ENCODE measurements at places on chromosomes 12 and 14.

- DNase-seq: no peak
These were observed 58.9 kb downstream of the DHRS2 start for GRCh38 chr14:23694949-23695663.

GRCh38 chr12:120230326-120230973 is 29.5 kb upstream of the RPLP0 start:
- no peak for DNase-seq

DNA sequence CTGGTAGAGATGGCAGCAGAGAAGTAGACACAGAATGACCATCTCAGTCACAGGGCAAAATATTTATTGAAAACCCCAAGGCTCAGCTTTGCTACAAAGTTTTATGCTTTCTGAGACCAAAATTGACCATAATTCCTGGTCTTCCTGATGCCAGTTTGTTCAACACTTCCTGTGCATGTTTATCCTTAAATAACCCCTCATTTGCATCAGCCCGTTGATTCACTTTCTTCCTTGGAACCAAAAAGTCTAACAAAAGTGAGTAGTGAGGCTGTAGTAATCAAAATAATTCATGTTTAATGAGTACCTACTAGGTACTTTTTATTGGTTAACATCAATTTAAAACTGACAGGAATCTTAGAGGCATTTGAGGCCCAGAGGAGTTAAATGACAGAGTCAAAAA is 51.7 kb downstream of the TRHDE start:
- DNase-seq: no peak

DNA sequence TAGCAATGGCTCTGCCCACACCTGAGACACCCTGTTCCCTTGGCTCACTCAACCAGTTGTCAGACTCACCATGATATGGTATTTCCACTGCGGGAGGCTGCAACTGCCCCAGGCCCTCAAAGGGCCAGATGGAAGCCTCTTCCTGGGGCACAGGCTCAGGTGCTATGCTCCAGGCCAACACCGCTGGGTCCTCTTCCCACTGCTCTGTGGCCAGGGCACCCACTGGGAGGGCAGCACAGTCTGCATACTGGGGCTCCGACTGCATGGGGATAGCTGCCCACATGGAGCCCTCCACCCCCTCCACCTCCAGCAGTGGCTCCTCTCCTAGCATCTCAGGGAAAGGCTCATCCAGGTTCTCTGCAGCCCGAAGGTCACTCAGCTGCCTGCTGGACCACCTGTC is 3.7 kb downstream of the ANGEL1 start:
- DNase-seq: no peak

DNA sequence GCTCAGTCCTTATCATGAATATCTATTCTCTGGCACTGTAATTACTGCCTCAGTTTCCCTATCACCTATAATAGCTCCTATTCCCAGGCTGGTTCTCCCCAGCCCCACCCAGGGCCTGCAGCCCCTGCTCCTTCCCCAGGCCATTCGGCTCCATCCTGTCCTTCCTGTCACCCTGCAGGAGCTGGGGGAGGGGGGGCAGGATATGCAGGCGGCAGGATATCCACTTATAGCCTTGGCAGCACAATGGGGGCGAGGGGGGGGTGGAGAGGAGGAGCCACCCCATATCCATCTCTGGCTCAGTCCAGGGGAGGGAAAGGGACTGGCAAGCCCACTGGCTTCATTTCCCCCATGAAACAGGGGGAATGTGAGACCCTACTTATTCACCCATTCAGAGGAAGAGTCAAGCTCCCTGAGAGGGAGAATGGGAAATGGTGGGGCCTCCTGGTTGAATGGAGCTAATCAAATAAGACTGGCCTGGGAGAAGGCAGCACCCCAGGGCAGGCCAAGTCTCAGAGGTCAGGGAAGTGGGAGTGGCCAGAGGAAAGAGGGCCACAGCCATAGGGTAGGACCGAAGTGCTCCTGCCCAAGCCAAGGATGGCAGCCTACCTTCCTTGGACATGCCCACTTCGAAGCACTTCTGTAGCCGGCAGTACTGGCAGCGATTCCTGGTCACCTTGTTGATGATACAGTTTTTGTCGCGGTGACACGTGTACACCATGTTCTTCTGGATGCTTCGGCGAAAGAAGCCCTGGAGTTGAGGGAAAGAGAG is 7.8 kb upstream of the ITGB7 start:
- no peak for DNase-seq

- peak; percentile 69 for DNase-seq
These were observed 95.5 kb upstream of the ETV6 start for GRCh38 chr12:11553871-11554533.

DNA sequence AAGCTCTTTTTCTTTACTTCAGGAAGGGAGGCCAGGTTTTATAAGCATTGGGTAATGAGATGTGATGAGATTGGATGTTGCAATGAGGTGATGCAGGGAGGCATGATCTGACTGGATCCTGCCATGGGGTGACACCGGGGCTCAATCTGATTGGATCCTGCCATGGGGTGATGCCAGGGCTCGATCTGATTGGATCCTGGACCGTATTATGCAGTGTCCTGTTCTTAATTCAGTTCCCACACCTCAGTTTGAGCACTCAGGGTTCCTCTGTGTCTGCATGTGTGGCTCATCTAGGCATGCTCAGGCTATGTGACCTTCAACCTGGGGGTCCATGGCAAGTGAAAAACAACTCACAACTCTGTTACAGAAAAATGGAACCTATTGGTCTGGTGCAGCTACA is 166.4 kb downstream of the SLC15A4 start:
- DNase-seq: no peak

GRCh38 chr12:64723630-64724029 is 35.6 kb downstream of the GNS start:
- no peak for DNase-seq

GRCh38 chr12:129423041-129423580 is 480.7 kb downstream of the TMEM132D start:
- DNase-seq: no peak

GRCh38 chr12:71648537-71648936 is 15.1 kb downstream of the ZFC3H1 start:
- DNase-seq: no peak

DNA sequence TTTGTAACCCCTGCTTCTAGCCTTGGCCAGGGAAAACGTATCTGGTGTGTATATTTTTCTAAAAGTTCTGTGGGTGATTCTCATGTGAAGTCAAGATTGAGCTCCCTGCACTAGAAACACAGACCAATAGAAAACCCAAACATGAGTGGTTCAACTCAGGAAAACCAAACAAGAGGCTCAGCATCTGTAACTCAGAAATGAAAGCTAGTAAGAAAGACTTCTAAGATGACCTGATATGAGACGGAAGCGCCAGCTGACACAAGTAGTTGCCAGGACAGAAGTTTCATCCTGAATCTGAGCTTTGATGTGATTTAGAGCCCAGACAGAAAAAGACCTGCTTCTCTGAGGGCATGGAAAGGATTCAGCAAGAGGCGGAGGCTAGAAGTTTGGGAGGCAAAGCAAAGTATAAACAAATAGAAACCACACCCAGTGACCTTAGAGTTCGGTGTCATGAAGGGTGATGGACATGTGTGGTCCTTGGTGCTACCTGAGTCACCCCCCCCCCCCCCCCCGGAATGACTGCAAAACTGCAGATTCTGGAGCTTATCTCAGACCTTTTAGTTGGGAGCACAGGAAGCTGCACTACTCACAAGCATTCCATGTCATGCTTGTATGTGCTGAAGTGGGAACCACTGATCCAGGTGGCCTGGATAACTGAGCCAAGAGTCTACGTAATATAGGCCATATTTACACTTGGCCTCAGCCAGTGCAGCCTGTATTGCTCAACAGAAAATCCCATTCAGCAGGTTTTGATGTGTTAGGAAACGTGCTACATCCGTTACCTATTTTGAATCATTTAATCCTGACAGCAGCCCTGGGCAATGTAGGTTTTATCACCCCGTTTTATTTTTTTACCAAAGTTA is 191.3 kb downstream of the ANO6 start:
- no peak for DNase-seq

- DNase-seq: no peak
These were observed 3.8 kb downstream of the TXNRD1 start for GRCh38 chr12:104219361-104219892.

DNA sequence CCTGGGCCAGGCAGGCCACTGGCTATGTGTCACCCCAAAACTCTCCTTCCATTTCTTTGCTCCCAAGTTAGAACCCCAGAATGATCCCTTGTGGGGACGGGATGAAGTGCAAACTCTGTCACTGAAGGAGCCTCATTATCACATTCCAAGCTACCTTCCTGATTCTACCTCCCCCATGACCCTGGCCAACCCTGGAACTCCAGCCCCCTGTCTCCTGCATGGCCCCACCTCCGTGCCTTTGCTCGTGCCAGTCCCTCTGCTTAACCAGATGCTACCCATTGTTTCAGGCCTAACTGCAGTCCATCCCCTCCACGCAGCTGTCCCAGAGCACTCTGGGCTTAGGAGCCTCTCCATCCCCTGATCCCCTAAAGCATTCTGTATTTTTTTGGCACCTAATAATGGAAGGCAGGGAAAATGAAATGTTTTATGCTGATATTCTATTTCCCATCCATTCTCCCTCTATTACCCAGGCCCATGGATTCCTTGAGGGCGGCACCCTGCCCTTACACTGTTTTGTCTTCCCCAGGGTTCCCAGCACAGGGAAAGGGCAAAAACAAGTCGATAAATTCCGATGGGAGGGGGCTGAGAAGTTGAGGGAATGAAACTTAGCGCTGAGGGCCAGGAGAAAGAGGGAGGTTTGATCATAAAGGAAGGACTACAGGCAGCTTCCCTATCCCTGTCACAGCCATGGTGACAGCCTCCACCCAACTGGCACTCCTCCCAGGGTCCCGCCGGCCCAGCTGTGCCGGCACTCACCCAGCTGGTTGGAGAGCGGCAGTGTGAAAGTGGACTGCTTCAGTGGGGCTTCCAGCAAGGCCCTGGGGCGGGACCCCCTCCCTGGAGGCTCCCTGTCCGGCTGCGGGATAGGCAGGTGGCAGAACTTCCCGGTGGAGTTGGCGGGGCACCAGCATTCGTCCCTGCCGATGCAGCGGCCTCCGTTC is 58.1 kb downstream of the ISCA2 start:
- DNase-seq: no peak

GRCh38 chr14:99519931-99520421 is 38.8 kb downstream of the CCNK start:
- no peak for DNase-seq

DNA sequence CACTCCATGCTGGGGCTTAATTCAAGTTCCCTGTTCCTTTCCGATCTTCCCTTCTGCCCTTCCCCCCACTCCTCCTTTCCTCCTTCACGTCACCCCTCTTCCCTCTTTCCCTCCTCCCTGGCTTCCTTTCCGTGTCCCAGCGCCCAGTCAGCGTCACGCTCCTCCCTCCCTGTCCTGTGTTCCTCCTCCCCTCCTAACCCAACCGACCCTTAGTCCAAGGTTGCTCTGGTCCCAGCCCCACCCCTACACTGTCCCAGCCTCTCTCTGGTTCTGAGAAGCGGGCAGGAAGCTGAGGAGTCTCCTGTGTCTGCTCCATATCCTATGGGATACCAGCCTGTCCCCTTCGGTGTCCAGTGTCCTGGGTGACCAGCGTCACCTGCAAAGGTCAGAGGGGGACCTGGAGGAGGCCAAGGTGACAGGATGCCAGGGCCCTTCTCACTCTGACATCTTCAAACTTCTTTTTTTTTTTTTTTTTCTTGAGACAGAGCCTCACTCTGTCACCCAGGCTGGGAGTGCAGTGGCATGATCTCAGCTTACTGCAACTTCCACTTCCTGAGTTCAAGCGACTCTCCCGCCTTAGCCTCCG is 56.2 kb upstream of the TSPAN9 start:
- DNase-seq: no peak

- DNase-seq: no peak
These were observed 20.9 kb downstream of the AKAP6 start for GRCh38 chr14:32350020-32350419.

DNA sequence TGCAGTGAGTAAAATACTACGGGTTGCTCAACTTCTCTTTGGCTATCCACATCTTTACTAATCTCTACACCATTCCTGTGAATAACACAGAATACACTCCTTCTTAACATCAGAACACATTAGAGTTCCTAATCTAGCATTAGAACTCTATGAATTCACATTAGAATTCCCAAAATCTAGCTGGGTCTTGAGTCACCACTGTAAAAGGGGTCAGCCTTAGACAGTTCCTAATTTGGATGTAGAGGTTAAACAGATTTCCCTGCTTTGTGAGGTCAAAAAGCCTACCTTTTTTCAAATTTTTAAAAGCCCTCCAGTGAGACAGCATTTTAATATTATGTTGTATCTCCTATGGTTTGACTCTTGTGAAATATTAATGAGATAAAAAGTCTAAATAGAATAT is 7.4 kb downstream of the HNRNPC start:
- no peak for DNase-seq

DNA sequence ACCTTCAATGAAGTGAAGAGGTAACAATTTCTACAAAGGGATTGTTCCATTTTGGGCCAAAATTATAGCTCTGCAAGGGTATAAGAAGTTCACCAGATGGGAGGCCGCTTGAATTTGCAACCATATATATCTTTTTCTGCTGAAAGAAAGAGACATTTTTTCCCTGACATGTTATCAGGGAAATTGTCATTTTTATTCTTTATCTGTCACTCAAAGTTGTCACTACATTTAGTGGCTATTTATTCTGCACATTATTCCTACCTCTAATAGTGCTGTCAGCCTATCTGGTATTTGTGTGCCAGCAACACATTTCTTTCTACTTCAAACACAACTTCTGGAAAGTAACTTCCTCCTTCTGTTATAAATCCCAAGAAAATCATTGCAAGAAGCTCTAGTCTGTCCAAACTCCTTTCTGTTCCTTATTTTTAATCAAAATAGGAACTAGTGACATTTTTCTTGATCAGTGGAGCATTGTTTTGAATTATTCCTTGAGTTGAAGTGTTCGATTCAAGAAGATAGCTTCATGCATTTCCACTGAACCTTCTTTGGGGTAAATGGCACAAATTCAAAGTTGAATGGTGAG is 137.9 kb upstream of the ATP2B1 start:
- DNase-seq: no peak

GRCh38 chr12:25495331-25496097 is 57.6 kb downstream of the LMNTD1 start:
- no peak for DNase-seq

GRCh38 chr14:105883066-105884005 is 357.0 kb downstream of the TMEM121 start:
- DNase-seq: no peak

GRCh38 chr12:53971129-53971528 is 1.8 kb upstream of the HOXC11 start:
- no peak for DNase-seq

- DNase-seq: no peak
These were observed 67.1 kb upstream of the DCN start for GRCh38 chr12:91249518-91250272.

GRCh38 chr14:48546996-48547395 is 871.6 kb upstream of the MDGA2 start:
- no peak for DNase-seq

All from NCI-H1105 (cell line).